ENCODE measurements at places on chromosomes 11 and 22.

DNA sequence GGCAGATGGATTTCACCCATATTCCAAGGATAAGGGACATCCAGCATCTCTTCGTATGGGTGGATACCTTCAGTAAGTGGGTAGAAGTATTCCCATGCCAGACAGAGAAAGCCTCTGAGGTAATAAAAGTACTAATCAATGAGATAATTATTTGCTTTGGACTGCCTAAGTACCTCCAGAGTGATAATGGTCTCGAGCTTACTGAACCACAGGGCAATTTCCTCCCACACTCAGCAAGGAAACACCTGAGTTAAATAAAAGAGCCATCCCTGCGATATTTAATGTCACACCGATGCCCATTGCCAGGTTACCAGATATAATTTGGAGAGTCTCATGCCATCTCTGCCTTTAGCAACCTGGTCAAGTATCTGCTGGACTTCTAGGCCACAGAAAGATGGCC is 70.6 kb upstream of the MPEG1 start:
- DNase-seq, result no peak

DNA sequence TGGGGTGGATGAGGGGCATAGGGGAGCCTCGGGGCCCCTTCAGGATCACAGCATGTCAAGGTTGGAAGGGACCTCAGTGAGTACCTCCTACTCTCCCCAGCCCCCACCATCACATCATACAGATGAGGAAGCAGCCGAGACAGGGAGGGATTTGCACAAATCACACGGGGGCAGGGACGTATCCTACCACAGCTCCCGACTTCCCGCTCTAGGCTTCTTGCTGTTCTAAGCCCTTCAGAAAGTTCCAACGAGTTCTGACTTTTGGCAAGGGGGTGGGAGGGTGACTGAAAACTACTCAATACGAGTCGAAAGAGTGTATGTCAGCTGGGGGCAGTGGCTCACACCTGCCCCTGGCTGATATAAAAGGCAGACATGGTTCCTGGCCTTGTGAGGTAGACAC is 4.7 kb upstream of the RAD9A start:
- DNase-seq, result no peak

DNA sequence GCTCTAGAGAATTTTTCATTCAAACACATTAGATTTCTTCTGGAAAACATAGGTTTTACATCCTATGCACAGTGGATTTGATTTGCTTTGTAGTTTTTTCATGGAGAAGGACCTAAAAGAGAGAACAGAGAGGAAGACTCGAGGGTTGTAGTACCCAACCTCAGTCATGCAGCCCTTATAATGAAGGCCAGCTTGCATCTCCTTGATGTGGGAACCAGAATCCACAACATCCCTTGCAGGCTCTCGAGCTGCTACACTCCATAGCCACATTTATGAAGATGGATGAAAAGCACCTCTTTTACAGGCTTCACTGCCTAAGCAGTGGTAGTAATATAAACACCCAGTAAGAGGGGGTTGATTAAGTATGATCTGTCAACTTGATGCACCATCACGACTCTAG is 9.5 kb upstream of the OR5B12 start:
- DNase-seq, result peak; percentile 6

- DNase-seq, result no peak
Measured at GRCh38 chr11:43503417-43503816, 144.7 kb downstream of the TTC17 start.

DNA sequence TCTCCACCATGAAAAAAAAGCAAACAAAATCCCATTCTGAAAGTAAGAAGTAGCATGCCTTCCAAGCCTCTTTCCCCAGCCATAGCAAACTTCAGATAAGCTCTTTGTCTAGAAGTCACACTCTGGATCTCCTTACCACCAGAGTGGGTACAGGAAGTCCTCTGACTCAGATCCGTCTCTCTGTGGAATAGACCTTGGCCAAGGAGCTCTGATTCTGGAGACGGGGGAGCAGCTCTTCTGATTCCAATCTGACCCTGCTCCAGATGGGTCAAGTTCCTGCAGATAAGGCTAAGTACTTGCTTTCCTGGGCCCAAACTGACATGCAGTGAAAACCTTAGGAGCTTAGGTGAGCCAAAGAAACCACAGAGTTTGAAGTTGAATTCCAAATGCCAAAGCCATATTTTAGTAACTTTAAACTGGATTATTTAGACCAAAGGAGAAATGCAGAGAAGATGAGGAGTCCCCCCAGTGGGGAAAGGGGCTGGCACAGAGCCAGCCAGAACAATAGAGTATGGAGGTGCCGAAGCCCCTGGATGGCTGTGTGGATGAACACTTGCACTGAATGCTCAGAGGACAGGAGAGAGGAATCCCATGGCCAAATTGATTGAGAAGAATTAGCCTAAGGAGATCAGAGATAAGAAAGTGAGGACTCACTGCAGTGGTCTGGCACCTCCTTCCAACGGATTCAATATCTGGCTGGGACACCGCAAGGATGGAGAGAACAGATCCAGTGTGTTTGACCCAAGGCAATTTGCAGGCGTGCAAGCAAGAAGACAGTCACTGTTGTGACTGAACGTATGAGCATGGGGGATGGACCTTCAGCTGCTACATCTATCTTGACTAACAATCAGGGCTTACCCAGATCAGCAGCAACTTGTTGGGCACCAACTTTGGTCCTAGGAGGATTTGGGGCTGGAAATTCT is 54.9 kb downstream of the ENDOD1 start:
- peak; percentile 46 for DNase-seq

GRCh38 chr11:12556788-12557384 is 117.3 kb upstream of the TEAD1 start:
- DNase-seq, result peak; percentile 96

- no peak for DNase-seq
Measured at GRCh38 chr11:64239662-64240434, 1.0 kb upstream of the FKBP2 start.

DNA sequence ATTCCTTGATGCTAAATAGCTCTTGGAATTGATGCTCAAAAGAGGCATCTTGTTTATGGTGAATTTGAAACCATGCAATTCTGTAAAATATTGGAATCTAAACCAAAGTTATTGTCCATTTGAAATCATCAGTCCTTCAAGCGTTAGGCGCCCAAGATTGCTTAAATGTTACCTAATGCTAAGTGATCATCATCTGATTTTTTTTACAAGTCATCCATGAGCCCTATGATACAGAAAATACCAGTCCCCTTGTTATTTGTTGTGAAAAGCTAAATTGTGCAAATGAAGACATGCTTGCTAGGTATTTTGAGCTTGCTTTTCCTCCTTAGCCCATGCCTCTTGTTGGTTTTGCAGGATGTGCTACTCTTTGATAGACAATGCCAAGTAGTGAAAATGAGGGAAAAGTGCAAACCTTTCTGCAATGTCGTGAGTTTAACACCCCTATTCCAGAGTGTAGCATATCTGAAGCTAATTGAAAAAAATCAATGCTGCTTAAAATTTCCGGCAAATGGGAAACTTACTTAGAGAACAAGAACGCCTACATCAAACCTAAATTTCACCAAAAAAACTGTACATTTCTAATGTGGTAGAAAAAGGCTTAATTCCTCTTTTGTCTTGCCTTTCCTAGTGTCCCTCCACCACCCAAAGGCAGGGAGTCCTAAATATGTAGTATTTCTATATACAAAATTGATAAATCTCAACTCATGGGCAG is 1.9 kb downstream of the GRK3 start:
- no peak for DNase-seq

GRCh38 chr11:923691-924405 is 1.8 kb upstream of the AP2A2 start:
- DNase-seq, result no peak

DNA sequence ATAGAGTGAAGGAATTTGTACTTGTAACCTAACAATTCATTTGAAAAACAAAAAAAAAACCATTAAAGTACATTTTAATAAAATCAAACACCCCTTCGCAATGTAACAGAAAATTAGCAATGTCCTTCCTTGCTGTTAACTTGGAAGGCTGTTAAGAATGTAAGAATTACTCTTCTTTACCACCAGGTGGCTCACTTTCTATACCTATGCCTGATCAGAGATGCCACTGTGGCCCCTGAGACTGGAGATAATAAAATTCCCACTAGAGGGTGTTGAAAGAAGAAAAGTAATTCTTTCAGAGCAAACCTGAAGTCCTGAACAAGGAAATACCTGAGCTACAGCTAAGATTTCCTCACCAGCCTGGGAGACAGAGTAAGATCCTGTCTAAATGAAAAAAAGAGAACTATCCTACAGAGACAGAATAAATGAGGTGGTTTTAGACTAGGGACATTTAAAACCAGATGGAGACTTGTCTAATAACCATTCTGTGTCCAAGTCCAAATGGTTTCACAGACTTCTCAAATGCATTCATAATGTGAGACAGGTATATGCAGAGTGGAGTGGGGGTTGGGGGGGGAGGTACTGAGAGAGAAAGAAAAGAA is 1089.3 kb downstream of the FAM181B start:
- peak; percentile 45 for DNase-seq

All from fibroblast of mammary gland (primary cell).